ENCODE measurements at places on chromosomes 4 and X.

- no peak for DNase-seq
These were observed 61.6 kb upstream of the GPR174 start for GRCh38 chrX:79082899-79083298.

DNA sequence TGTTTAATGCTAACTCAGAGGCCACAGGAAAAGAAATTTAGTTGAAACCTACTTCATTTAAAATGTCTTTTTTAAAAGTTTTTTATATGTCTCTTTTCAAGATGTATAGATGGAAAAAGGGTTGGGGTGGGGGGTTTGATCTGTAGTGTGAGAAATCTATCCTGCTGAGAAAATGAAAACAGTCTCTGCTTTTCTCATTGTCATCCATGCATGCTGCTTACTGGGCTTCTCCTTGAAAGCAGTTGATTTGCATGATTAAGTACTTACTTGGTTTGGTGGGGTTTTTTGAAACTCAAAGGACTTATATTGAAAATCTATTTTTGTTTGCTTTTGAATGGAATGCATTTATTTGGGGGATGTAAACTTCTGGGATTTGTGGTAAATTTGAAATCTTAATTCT is 313.6 kb upstream of the DKK2 start:
- no peak for DNase-seq

DNA sequence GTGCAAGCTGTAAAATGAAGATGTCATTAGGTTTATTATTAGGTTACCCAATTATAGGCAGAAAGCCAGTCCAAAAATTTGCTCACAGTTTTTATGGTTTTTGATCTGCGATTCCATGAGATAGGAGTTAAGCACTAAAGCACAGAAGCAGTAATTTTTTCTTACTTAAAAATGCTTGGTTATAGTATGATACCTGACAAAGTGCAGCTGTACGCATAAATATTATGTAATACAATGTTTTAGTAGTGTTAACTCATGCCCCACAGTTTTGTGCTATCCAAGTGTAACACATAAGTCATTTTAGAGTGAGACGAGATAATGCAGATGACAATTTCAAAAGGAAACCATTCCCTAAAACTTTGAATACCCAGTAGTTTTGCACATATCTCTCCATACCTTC is 357.8 kb downstream of the TMA16 start:
- DNase-seq = no peak

DNA sequence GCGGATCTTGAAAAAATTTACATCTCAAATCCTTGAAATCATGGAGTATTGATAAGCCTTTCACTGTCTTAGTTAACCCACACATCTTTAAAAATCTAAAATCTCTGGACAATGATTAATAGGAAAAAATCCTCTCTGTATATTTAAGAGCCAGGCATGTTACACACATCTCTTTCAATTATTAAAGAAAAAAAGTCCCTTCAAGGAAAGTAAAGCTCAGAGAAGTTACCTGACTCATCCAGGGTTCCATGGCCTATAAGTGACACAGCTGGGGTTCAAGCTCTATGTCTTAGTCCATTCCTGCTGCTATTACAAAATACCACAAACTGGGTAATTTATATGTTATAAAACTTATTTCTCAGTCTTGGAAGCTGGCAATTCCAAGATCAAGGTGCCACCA is 14.2 kb upstream of the FGF16 start:
- no peak for DNase-seq

DNA sequence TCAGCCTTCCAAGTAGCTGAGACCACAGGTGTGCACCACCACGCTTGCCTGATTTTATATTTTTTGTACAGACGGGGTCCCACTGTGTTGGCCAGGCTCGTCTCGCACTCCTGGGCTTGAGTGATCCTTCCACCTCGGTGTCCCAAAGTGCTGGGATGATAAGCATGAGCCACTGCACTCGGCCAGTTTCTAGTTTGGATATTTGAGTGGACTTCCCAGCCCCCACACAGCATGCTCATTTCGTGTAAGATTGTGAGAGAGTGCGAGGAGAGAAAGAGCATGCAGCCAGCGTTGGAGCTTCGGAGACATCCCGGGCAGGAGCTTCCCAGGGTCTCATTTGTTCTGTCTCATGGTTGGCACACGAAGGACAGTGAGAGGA is 31.8 kb downstream of the ARSD start:
- DNase-seq = no peak

DNA sequence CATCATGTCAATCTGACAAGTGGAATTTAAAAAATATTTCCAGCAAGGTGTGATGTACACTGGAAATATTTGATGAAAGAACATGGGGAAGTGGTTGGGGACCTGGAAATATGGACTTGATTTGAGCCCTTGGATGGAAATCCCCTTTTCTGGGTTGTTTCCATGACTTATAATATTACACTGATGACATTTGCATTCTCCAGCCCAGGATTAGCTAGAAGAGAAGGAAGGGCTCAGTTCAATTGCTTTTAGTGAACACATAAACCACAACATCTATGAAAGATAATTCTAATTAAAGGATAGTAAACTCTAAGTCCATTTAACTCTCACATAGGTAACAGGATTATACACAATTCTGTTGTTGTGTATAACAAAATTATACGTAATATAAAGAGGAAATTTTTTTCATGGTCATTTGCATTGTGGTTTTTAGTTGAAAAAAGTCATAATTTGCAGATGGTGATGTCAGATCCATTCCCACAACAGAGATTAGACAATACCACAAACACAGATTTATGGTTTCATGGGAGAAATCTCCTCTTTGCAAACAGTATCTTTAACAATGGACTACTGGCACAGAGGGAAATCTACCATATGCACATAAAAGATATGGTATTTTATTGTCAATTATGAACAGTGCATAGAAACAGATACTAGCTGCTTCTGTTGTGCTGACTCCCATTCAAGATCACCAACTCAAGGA is 126.5 kb downstream of the DKK2 start:
- DNase-seq = no peak

DNA sequence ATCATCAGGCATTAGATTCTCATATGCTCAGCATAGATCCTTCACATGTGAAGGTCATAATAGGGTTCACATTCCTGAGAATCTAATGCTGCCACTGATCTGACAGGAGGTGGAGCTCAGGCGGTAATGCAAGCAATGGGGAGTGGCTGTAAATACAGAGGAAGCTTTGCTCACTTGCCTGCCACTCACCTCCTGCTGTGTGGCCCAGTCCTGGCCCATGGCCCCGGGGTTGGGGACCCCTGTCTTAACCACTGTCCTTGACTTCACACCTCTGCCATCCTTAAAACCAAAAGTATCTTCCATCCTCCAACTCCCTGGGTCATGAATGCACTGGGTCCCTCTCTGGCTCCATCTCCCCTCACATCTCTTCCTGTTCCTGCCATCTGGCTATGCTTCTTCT is 129.1 kb downstream of the HMX1 start:
- no peak for DNase-seq

DNA sequence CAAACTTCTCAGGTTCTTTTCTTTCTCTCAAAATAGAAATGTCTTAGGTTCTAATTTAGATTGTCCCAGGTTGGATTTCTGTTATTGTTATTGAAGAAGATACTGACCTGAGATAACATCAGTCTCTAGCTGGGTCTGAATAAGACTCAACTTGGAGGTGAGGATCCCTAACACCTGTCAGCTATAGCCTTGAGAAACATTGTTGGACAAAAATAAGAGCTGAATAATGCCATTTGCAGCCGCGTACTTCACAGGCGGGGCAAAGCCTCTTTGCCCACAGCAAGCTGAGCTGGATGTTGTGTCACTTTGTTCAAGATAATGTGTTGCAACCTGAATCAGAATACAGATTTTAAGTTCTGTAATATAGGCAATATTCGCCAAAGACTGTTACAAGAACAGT is 35.6 kb downstream of the VCX3B start:
- DNase-seq = no peak

GRCh38 chr4:22238742-22239141 is 277.1 kb downstream of the ADGRA3 start:
- no peak for DNase-seq

GRCh38 chrX:40176351-40177116 is 78.8 kb upstream of the BCOR start:
- peak; percentile 84 for DNase-seq

GRCh38 chr4:121057466-121057922 is 14.8 kb downstream of the NDNF start:
- DNase-seq = no peak

- no peak for DNase-seq
These were observed 49.2 kb upstream of the FHL1 start for GRCh38 chrX:136097871-136098805.

DNA sequence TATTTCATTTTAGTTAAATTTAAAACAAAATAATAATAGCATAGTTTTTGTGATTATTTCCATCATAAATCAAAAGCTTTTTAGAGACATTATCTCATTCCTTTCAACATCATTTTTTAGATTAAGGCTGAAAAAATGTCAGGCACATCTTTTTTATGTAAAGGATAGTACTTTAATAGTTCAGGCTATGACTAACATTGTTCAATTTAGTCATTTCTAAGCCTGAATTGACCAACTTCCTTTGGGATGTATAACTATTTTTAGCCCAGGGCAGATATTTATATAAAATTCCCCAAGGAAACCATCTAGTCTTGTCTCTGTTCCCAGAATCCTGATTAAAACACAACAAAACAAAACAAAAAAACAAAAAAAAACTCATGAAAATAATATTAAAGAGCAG is 145.6 kb upstream of the PCDH18 start:
- no peak for DNase-seq

Measured in OCI-LY7 (cell line).